ENCODE measurements at places on chromosomes 1 and 21.

DNA sequence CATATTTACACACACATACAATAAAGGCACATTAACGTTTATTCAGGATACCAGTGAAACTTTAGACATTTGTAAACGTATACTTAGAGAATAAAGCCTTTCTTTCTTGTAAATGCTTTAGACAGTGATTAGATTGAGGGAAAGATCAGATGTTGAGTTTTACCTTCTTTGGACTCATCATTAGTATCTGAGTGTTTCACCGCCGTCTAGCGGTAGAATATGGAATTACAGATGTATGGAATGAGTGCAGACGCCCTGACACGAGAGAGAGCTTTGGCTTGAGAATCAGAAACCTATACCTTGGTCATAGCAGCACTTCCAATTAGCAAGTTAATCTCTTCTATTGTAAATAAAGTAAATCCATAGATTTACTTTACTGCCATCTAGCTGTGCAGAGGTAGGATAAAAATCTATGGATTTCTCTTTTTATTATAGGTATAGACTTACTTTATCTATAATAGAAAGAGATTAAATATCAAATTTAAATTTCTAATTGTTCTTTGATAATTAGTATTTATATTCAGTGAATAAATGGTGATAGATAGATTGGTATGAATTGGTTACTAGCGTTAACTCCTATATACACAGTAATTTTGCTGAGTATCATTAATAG is 12.6 kb downstream of the FLG2 start:
- peak; percentile 72 for DNase-seq

- DNase-seq = no peak
Observed at GRCh38 chr21:46081862-46082712, 15.8 kb upstream of the COL6A2 start.

DNA sequence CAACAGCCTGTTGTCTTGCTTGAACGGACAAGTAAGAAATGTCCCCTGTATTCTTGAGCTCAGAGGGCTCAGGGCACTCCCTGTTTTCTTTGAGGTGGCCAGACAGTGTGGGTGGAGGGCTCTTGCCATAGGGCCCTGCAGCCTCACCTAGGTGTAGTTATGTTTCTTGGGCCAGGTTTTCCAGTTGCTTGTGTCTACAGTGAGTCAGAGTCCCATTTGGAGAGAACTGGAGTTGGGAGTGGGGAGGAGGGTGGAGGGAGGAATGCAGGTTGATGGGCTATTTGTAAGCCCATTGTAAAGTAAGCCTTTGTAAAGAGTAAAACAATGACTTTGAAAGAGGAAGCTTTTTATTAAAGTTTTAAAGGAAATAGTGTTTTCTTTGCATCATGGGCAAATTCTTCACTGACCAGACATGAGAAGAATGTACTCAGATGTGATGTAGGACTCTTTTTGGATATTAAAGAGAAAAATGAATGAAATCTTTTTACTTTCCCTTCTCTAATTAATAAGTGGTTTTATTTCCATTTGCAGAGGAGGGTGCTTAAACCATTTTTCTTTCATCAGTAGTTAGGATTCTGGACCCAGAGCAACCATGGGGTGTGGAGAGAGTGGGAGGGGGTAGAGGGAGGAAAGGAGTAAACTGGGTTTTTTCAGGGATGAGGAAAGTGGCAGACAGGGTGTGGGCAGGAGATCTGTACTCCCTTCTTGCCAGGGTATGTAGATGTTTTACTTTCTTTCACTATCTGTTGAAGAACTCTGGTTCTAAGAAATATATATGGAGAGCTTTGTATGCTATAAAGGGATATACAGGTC is 45.1 kb upstream of the MACF1 start:
- DNase-seq = peak; percentile 77

DNA sequence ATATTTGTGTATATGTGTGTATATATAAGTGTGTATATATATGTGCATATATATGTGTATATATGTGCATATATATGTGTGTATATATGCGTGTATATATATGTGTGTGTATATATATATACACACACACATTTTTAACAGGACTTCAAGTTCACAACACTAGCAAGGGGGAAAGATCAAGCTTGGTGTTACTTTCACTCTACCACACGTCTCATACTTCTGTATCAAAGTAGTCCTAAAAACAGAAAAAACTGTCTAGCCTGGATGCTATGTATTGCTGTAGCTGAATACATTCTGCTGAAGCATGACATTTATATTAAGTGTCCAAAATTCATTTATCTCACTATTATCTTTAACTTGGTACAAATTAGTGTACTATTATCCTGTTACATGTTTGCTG is 17.9 kb upstream of the ATP6V1G3 start:
- no peak for DNase-seq

- peak; percentile 30 for DNase-seq
Observed at GRCh38 chr1:226082959-226083301, 20.4 kb downstream of the H3-3A start.

- no peak for DNase-seq
Observed at GRCh38 chr21:45522986-45523385, 19.3 kb downstream of the SLC19A1 start.

DNA sequence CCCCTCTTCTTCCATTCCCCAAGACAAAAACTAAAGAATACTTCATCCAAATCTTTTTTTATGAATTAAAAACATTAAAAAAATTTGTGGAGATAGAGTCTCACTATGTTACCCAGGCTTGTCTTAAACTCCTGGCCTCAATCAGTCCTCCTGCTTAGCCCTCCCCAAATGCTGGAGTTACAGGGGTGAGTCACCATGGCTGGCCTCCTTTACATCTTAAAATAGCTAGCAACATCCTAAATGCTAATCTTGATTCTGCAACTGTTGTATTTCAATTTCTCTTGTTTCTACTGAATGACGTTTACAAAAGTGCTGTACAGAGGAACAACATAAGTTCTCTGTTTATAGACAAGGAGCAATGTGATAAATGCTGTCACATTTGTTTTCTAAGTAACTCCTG is 483.5 kb downstream of the ADGRL2 start:
- peak; percentile 51 for DNase-seq

GRCh38 chr1:9443913-9444445 is 95.3 kb upstream of the SLC25A33 start:
- no peak for DNase-seq

- DNase-seq = no peak
Observed at GRCh38 chr21:41614511-41614910, 106.6 kb upstream of the TMPRSS2 start.

GRCh38 chr1:238370599-238370998 is 479.9 kb upstream of the ZP4 start:
- DNase-seq = no peak

DNA sequence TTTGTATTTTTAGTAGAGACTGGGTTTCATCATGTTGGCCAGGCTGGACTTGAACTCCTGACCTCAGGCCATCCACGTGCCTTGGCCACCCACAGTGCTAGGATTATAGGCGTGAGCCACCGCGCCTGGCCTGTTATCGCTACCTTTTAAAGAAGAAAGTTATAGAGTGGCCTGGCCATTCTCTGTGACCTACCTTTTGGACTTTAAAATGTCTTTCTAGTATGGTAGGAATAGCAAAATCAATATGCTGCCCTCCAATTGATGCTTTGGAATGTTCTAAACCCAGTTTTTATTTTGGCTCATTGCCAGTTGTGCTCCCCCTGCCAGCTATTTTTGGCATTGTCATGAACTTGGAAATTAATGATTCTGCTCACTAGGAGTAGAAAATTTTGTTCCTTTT is 19.9 kb downstream of the HIPK1 start:
- peak; percentile 44 for DNase-seq

DNA sequence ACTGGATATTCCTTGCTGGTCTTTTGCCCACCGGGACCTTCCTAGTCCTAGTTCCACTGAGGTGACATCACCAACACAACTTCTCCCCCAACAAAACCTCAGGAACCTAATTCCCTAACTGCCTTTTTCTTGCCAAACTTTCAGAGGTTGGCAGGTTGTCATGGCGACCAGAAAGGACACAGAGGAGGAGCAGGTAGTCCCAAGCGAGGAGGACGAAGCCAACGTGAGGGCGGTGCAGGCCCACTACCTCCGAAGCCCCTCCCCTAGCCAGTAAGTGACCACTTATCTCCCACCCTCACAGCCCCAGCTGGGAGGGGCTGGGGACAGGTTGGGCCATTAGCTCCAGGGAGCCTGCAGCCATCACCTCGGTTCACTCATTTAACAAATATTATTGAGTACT is 815 bp downstream of the STYXL2 start:
- no peak for DNase-seq

DNA sequence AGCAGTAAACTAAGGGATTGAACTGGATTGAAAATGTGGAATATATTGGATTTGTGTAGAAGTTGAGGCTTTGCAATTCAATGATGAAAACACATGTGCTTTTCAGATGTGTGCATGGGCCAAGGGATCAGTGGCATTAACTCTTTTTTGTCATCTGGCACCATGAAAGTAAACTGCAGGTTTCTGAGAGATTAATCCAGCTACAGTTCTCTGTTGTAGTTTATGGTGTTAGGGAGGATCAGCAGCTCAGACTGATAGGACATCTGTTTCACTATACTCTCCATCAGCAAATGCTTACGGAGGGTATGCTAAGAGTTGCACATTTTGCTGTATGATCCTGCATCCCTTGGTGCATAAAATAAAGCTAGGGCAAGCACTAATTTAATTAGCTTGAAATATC is 82.6 kb downstream of the C1orf21 start:
- no peak for DNase-seq

- no peak for DNase-seq
Observed at GRCh38 chr1:83087851-83088250, 911.1 kb downstream of the TTLL7 start.

DNA sequence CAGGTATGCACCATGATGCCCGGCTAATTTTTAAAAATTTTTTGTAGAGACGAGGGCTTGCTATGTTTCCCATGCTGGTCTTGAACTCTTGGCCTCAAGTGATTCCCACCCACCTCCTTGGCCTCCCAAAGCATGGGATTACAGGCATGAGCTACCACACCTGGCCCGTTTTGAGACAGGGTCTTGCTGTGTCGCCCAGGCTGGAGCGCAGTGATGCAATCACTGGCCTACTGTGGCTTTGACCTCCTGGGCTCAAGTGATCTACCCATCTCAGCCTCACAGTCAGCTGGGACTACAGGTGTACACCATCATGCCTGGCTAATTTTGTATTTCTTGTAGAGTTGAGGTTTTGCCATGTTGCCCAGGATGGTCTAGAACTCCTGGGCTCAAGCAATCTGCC is 7.5 kb upstream of the SH3D21 start:
- no peak for DNase-seq

DNA sequence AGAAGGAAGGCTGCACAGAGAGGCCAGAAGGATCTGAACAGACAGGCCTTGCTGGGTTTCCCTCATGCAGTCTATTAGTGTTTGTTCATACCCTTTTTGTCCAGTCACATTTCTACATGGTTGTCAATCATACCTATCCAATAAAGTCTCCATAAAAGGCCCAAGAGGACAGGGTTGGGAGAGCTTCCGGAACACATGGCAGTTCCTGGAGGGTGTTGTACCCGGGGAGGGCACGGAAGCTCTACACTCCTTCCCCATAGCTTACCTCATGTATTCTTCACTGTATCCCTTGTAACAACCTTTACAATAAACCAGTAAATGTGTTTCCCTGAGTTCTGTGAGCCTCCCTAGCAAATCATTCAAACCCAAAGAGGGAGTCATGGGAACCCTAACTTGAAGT is 28.0 kb downstream of the MCOLN2 start:
- DNase-seq = no peak

- no peak for DNase-seq
Observed at GRCh38 chr1:65386439-65386838, 34.0 kb upstream of the LEPR start.

GRCh38 chr1:206578068-206578977 is 33.9 kb downstream of the EIF2D start:
- DNase-seq = no peak

- peak; percentile 68 for DNase-seq
Observed at GRCh38 chr1:3219005-3219790, 150.2 kb downstream of the PRDM16 start.

GRCh38 chr1:231670755-231671154 is 44.2 kb downstream of the DISC1 start:
- no peak for DNase-seq

DNA sequence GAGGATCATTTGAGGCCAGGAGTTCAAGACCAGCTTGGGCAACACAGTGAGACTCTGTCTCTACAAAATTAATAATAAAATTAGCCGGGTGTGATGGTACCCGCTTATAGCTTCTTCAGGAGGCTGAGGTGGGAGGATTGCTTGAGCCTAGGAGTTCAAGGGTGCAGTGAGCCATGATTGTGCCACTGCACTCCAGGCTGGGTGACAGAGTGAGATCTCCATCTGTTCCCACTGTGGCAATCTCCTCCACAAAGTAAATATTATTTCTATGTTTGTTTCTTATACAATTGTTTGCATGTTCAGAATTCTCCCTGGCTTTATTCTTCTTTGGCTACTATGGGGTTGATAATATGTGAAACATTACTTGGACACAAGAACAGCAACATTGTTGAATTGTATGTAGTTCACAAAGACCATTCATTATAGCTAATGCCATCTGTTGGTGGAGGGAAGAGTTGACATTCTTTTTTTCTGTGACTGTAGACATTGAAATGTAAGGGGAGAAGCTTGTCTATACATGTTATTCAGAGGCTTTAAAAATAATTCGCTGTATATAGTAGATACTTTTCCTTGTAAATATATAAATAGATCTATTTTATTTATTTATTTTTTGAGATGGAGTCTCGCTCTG is 47.8 kb upstream of the SRSF10 start:
- peak; percentile 83 for DNase-seq

GRCh38 chr1:190126728-190127127 is 350.9 kb downstream of the BRINP3 start:
- DNase-seq = no peak

GRCh38 chr1:41872074-41872473 is 46.6 kb downstream of the HIVEP3 start:
- no peak for DNase-seq

GRCh38 chr1:193590102-193590501 is 403.7 kb upstream of the B3GALT2 start:
- no peak for DNase-seq

GRCh38 chr1:244353551-244354091 is 98.1 kb downstream of the ADSS2 start:
- DNase-seq = peak; percentile 92

DNA sequence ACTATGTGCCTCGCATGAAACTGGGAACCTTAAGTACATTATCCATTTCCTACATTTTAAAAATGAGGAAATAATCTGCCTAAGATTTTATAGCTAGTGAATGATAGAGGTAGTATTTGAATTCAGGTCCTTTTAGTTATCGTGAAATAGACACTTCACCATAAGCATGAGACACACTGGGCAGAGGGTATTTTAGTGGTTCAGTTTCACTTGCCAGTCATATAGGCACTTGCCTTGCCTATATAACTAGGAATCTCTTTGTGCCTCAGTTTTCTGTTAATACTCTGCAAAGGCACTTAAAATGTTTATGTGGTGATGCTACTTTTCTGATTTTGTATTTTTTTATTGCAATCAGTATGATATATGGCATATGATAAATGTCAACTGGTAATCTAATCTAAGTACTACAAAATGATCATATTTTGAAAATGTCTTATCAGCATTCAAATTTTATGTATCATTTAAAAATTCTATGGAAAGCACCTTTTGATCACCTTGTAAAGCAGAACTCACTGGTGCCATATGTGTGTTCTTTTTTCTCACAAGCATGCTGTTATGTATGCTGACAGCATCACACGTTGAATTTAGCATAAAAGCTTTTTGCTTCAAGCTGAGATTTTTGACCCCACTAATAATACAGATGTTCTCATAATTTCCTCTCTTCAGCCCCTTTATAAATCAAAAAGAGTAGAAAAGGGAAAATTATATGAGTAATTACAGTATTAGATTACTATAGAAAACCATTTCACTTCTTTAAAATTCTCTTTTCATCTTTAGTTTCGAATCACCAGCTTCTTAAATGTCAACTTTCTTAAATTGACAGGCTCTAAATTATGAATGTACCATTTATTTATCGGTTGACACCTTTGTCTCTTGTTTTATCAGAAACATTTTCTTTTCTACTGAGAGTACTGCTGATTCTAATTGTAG is 52.6 kb downstream of the RPS6KC1 start:
- no peak for DNase-seq
